ENCODE measurements at places on chromosomes 1 and 21.

- DNase-seq = no peak
Observed at GRCh38 chr21:19256934-19257660, 853.5 kb upstream of the TMPRSS15 start.

DNA sequence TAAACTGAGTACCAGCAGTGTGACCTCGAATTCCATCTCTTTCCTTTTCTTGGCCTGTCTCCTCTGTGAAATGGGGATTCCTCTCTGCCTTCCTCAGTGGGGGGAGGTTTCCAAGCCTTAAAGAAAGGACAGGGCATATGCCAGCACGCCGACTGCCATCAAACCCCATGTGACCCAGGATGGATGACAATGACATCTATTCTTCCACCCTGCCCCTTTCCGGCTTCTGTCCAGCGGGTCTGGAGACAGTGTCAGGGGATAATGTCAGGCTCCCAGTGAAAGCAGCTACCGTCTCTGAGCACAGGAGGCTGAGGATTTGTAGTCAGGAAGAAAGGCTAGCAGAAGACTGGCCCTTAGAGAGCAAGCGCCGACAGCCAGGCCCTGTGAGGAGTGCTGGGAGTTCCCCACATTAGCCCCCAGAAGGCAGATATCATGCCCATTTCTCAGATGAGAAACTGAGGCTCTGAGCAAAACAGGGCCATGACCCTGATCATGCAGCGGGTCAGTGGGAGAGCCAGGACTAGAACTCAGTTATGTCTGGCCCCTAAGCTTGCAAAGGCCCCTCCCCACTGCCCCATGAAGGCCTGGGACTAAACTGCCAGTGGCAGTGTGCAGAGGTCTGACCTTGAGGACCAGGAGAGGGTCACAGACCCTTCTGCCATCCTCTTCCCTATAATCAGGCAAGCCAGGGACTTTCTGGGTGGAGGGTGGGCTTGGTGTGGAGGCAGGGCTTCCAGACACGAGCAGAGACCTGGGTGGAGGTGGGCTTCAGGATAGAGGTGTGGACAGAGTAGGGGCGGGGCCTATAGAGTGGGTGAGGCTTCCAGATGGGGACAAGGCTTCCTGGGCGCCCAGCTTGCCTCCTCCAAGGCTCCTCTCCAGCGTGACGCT lies 30.1 kb downstream of the CDCA8 start:
- no peak for DNase-seq

DNA sequence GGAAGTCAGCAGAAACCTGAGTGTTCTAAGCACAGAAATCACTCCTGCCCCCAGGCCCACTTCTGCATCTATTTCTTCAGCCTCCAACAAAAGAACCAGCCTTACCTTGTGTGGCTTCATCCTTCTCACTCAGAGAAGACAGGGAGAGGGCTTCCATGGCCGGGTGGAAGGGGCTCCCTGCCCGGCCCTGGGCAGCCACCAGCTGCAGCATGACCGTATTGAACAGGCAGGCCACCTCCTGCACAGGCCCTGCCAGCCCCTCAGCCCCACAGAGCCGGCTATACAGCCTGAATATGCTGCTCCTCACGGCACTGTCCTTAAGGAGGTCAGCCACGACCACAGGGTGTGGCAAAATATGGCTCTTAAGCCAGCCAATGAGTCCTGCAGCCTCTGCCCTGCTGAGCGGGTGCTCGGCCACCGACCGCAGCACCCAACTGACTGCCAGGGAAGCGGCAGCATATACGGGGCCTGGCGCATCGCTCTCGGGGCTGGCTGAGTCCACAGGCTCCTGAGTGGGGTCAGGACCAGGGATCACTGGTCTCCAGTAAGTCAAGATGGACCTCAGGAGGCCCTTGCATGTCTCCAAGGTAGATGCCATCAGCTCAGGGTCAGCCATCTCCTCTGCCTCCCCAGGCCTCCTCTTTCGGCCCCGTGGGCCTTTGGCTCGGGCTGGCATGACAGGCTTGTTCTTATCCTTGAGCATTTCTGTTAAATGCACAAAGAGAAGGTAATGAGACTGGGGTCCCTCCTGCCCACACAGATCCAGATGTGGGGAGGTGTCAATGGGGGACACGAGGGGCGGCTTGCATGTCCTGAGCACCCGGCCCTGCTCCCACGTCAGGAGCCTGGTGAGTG lies 17.9 kb downstream of the MRAP start:
- no peak for DNase-seq

DNA sequence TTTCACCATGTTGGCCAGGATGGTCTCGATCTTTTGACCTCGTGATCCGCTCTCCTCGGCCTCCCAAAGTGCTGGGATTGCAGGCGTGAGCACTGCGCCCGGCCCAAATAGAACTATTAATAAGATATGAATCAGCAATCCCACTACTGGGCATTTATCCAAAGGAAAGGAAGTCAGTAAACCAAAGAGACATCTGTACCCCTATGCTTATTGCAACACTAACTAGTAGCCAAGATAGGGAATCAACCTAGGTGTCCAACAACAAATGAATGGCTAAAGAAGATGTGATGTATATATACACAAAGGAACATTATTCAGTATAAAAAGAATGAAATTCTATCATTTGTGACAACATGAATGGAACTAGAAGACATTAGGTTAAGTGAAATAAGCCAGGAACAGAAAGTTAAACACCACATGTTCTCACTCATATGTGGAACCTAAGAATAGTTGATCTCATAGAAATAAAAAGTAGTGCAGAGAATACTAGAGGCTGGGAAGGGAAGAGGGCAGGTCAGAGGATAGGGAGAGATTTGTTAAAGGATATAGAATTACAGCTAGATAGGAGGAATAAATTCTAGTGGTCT lies 48.8 kb downstream of the XPR1 start:
- no peak for DNase-seq

GRCh38 chr1:201713086-201713810 lies 115.7 kb upstream of the IPO9 start:
- DNase-seq = no peak

GRCh38 chr1:159922511-159923202 lies 2.6 kb downstream of the TAGLN2 start:
- DNase-seq = no peak

DNA sequence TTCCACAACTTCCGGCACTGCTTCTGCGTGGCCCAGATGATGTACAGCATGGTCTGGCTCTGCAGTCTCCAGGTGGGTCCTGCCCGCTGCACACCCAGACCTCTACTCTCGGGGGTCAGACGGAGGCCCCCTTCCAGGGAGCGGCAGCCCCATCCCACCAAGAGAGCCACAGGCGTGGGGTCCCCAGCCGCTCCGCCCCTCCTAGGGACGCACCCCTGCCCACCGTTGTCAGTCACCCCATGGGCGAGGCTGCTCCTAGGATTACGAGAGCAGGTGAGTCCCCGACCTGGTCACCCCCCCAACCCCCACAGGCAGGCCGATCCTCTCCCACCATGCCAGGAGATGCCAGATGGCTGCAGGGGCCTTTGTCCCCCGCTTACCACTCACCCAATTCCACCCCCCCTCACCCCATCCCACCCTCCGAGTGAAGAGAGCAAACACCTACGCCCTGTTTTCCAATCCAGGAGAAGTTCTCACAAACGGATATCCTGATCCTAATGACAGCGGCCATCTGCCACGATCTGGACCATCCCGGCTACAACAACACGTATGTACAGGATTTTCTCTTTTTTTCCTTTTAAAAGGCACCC lies 107.0 kb downstream of the PDE9A start:
- DNase-seq = no peak

GRCh38 chr1:45135316-45135715 lies 71.1 kb downstream of the ZSWIM5 start:
- no peak for DNase-seq

GRCh38 chr1:110053552-110054428 lies 16.7 kb downstream of the ALX3 start:
- peak; percentile 72 for DNase-seq

- no peak for DNase-seq
Observed at GRCh38 chr21:14895792-14896191, 169.0 kb downstream of the NRIP1 start.

GRCh38 chr1:152580433-152580832 lies at the start of gene LCE3D:
Gene LCE3D (minus strand): TSS chr1:152580516. CDS start chr1:152579936, 580 bp downstream.
- DNase-seq = no peak

DNA sequence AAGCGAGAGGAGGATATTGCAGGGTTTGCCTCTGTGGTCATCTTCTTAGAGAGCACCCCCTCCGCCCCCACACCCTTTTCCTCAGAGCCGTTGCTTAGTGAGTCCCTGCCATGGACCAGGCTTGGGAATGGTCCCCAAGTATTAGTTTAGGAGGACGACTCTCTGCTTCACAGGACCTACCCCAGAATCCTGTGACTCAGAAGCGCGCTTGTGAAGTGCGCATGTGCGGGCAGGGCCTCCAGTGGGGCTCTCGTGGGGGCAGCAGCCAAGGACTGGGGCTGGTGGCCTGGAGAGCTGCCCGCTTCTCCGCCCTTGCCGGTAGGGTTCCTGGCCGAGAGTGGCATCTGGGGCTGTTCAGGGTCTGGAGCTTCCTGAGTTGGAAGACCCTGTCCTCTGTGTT lies 37.3 kb upstream of the HMGN1 start:
- DNase-seq = peak; percentile 14

DNA sequence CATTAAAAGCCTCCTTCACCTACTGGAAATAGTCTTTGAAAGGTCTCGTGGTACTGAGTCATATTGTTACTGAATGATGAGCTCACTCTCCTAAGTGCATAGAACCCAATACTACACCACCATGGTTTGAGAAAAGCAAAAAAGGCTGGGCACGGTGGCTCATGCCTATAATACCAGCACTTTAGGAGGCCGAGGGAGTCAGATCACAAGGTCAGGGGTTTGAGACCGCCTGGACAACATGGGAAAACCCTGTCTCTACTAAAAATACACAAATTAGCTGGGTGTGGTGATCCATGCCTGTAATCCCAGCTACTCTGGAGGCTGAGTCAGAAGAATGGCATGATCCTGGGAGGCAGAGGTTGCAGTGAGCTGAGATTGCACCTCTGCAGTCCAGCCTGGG lies 3.3 kb upstream of the HNRNPCL1 start:
- DNase-seq = no peak

GRCh38 chr1:119323216-119323982 lies 45.2 kb upstream of the HAO2 start:
- DNase-seq = no peak

DNA sequence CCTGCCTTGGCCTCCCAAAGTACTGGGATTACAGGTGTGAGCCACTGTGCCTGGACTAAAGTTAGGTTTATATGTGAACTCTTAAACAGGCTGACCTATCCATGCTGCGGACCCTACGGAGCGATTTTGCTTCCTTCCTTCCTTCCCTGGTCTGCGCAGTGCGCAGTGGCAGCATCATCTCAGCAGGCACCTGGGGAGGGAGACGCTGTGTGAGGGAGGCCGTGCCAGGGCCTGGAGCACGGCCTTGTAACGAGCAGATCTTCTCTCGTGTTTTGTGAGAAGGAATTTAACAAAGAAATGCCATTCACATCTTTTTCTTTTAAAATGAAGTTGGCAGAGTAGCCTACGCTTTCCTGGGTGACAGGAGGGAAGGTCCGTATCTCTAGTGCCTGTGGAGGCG lies 45.8 kb downstream of the PKNOX1 start:
- no peak for DNase-seq

- no peak for DNase-seq
Observed at GRCh38 chr1:95888941-95889390, 655.0 kb downstream of the RWDD3 start.

DNA sequence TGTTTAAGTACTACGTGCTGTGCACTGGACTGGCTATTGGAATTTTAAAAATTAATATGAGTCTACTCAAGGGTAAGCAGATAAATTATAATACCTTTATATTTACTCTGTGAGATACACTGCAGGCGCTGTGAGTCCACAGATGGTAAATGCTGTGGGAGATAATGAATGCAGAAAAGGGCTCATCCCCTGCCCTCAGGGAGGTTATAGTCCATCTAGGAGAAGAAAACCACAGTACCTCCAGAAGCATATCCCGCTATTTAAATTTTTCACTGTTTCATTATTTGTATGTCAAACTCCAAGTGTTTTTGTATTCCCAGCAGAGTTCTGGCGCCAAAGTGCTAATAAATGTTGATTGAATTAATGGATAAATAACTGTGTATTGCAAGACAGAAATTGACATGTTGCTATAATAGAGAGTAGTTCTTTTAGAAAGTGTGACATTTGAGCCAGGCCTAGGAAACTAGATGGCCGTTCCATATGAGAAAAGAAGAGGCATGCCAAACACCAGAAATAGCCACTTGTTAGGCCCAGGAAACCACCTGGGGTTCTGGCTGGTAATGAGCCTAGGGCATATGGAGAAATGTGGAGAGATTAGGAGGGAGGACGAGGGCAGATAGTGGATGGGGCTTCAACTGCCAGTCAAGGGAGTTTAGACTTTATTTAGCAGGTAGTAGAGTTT lies 61.7 kb downstream of the LRRC8D start:
- DNase-seq = no peak

DNA sequence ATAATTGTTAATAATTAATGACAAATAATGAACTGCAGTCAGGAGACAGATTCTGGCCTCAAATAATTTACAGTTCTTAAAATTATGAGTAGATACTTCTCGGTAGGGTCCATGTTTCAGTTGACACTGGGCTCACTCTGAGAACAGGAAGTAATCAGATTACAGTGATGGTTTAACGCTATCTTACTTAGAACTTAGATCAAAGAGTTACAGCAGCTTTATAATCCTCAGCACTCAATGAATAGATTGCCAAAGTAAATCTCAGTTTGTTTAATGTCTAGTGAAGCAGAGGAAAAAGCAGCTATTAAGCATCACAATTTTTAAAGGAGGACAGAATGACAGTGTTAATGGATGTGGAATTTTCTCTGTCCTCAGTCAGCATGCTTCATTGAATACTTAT lies 79.6 kb downstream of the PDE4B start:
- DNase-seq = no peak

DNA sequence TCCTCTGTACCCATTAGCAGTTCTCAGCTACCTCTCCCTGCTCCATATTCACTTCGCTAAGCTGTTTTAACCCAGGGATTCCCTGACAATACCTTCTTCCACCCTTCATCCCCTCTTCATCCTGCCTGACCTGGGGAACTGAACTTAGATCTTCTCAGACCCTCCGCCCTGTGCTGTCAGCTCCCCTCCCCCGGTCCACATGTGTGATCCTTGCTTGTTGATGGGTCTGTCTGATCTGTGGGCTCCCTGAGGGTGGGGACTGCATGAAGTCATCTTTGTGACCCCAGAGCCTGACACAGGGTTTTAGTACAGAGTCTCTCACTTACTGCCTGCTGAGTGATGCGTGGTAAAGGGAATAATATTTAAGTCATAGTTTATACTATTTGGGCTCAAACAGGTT lies 11.8 kb downstream of the CHAF1B start:
- no peak for DNase-seq

- DNase-seq = no peak
Observed at GRCh38 chr1:245575710-245576109, 420.9 kb downstream of the KIF26B start.

- no peak for DNase-seq
Observed at GRCh38 chr1:184802354-184803179, 47.9 kb upstream of the EDEM3 start.
